Stimulated activated CD8-positive, alpha-beta memory T cell treated with anti-CD3 and anti-CD28 coated beads, Interleukin-7, amount 100 ng/mL, for 1 hour (primary cell): ENCODE measurements at places on chromosomes 7 and 10.

- no peak for DNase-seq
These were observed 77.5 kb downstream of the LRRC4 start for GRCh38 chr7:127953423-127954356.

- DNase-seq, result no peak
These were observed 10.6 kb upstream of the PLEKHA1 start for GRCh38 chr10:122363722-122364463.

DNA sequence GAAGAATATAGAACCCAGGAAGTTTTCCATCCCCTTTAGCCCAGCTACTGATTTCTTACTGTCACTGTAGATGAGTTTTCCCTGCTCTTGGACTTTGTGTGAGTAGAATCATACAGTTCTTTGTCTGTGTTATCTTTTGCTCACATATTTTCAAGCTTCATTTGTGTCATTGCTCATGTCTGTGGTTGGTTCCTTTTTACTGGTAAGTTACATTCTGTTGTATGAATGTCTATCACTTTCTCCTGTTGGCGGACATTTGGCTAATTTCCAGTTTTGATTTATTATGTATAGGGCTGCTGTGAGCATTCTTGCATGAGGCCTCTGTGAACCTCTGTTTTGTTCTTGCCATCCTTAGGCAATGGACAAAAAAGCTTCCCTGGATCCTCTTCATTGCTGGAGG is 5.3 kb downstream of the GLRX3 start:
- no peak for DNase-seq

- no peak for DNase-seq
These were observed 42.4 kb upstream of the SEPTIN7 start for GRCh38 chr7:35758421-35758820.

- DNase-seq, result no peak
These were observed 54.2 kb downstream of the FOXP2 start for GRCh38 chr7:114468844-114469243.

- no peak for DNase-seq
These were observed 6.6 kb downstream of the CPA1 start for GRCh38 chr7:130386876-130387275.

- DNase-seq, result no peak
These were observed 64.9 kb upstream of the GNA12 start for GRCh38 chr7:2909043-2909442.

- DNase-seq, result no peak
These were observed 47.2 kb downstream of the XPNPEP1 start for GRCh38 chr10:109875828-109876821.

GRCh38 chr7:22969010-22969431 is 44.9 kb downstream of the HYCC1 start:
- DNase-seq, result no peak

GRCh38 chr10:11335167-11335652 is 276.2 kb downstream of the USP6NL start:
- no peak for DNase-seq

DNA sequence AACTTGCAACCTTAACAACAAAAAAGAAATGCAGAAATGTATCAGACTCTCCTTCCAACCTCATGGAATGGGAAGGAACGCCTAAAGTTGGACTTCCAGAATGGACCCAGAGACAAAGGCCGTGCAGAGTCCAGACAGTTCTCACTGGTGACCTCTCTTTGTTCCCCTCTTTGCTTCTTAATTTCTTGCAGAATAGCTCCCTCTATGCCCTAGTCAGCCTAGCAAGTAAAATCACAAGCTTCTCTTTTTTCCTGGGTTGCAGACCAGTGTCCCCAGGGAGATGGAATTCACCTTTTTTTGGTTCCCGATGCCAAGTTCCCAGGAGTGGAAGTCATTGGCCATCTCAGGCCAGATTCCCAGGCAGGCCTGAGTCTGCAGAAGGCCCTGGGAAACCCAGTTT is 278.0 kb downstream of the CCSER2 start:
- no peak for DNase-seq

GRCh38 chr10:43373461-43373860 is 2.0 kb downstream of the FXYD4 start:
- no peak for DNase-seq
